CD4-positive, alpha-beta memory T cell (primary cell): ENCODE measurements at places on chromosomes 7 and 10.

- DNase-seq: no peak
Observed at GRCh38 chr10:47090042-47090441, 178.8 kb downstream of the PTPN20 start.

DNA sequence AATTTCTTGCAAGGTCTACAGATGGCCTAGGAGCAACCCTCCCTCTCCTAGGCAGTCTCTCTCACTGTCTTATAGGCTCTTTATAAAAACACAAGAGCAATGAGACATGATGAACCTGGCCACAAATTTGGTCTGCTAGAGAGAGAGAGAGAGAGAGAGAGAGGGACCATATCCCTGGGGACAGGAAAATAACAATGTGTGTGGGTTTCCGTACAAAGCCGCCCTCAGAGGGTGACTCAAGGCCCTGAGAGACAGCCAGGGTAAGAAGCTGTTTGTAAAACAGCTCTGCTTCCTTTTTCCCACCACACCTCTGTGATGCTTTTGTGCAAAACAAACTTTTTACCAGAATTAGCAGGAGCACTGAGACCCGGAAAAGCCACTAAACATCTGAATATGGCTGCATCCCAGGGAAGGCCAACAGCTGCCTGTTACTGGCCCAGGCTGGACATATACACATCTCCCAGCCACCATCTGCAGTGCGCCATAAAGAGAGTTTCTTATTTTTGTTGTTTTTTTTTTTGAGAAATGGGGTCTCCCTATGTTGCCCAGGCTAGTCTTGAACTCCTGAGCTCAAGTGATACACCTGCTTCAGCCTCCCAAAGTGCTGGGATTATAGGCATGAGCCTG is 18.4 kb downstream of the GIMAP5 start:
- peak; percentile 84 for DNase-seq

- DNase-seq: no peak
Observed at GRCh38 chr7:144408121-144408520, 4.6 kb upstream of the NOBOX start.

DNA sequence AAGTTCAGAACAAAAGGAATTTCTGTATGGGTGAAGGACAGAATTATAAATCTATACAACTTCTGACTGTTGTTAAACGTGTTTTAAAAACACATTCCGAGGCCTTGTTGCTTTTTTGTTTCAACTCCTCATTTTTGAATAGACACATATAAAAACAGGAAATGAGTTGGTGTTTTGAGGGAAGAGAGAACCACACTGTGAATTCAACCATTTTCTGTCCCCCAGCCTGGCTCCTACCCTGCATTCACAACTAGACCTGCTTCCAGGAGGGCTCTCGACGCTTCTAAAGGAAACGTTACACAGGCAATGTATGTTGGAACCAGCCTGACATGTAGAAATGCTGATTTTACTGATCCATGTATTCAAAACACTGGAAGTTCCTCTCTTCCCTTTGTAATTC is 76.5 kb downstream of the OR13A1 start:
- no peak for DNase-seq

DNA sequence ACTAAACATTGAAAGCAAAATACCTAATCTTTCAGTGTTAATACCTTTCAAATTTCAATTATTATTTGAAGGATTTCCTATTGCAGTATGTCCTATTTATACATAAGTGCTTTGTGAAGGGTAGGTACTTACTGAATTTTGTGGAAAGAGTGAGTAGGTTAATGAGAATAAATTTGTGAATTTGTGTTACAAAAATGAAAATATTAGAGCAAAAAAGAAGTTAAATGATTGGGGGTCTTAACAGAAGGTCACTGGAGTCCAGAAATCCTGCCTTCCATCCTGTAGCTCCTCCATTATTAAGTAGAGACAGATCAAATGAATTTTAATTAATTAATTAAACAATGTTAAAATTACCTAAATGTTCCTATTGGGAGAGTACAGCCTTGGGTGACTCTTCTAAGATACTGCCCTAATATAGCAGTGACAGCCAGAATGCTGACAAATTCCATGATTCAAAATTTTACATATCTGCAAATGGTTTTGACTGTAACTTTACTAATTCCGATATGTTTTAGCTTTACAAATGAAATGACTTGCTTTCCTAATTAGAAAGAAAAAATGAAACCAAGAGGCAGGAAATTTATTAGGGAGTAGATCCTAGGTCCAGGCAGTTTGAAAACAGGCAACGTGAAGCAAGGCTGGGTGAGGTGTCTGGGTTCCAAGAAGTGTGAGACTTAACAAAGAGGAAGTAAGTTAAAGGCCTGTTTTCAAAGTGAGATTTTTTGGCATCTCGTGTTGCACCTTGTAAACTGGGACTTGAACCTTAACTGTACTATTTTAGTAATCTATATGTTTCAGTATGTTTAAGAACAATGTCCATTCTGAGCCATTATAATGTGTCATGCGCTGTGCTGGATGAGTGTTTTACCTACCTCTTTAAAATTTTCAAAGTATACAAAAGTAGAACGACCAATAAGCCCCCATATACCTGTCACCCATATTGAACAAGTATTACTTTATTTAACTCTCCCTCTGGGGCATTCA is 1.5 kb downstream of the PIK3CG start:
- DNase-seq: no peak
